CD4-positive, alpha-beta T cell treated with Interleukin-6 for 4 hours (primary cell): ENCODE measurements at places on chromosomes 12 and 14.

DNA sequence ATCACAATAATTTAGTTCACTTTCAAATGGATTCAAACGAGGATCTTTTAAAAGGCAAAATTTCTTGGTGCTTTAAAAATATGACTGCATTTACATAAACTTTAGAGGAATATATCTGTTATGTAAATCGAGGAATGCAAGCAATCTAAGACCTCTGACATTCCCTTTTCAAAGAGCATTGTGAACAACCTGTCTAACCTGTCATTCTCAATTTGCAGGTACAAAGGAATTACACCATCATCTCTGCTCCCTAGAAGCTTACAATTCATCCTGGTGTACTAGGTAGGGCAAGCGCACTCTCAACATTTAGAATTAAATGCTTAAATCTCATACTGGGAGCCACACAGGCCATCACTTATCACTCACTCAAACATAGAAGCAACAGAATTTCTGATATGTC is 35.6 kb downstream of the BMP4 start:
- DNase-seq = no peak

- DNase-seq = no peak
Measured at GRCh38 chr14:59147007-59147406, 41.5 kb upstream of the DAAM1 start.

DNA sequence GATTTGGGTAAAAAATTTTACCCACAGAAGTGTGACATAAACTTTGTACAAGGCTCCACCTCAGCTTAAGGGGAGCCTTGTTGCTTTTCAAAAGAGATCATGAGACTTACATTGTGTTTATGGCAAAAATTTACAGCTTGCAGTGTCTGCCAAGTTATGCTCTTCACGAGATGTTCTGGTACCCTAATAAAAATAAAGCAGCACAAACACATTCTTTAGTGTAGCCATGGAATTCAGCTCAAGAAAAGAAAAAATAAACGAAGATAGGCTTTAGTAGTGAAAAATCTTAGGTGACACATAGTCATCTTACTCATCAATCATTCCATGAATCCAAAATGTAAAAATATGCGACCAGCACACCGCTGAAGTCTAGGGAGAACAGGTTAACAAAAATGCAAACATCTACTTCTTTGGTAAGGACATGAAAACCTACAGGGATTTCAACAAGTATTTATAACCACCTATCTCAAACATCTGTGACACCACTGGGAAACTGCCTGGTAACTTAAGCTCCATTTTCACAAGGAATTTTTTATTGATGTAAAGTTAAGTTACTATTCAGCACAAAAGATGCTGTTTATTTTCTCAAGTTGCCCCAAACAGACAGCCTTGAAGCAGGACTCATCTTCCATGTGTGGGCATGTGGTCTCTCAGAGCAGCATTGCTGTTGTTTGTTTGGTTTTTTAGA is 32.9 kb downstream of the DMAC2L start:
- no peak for DNase-seq

DNA sequence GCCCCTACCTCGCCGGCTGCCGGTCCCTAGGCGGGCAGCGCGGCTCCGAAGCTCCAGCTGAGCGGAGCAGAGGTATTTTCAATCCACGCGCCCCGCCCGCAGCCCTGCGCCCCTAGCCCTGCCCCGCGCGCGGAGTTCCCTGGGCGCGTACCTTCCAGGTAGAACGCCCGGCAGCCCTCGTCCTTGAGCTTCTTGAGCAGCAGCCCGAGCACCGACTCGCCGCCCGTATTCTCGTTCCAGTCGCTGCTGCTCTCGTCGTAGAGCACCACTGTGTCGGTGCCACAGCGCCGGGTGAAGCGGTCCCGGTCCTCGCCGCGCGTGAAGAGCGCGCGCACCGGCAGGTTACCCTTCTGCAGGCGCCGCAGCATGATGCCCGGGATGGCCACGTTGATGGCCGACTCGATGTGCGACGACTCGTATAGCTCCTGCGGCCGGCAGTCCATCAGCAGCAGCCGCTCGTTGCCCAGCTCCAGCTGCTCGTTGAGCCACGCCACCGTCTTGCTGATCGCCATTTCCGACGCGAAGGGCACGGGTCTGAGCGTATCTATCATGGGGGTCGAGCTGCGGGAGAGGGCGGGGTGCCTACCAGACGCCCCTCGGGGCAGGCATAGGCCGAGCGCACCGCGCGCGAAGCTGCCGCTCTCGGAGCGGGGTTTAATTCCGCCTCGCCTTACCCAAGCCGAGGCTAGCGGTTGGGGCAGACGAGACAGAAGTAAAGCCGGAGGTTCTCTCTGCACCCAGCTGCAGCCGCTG is 636 bp downstream of the DUSP6 start:
- DNase-seq = peak; percentile 50
